ENCODE measurements at places on chromosomes 11 and 22.

- DNase-seq = no peak
Observed at GRCh38 chr11:70742553-70743291, 344.4 kb downstream of the CTTN start.

DNA sequence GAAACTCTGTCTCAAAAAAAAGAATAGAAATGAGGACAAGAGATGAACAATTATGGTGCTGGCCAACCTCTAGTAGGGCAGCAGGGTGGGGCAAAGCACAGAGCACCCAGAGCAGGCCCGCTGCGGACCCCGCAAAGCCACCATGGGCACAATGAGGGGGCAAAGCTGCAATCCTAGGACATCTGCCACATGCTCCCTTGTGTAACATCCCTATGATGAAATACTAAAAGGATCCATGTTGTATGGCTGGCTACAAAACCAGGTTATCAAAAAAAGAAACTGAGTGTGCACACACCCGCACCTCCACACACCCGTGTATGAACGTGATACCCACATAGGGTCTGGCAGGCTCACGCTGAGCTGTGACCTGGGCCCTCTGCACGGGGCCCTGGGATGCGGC is 7.4 kb downstream of the ATP5MGL start:
- DNase-seq = no peak

DNA sequence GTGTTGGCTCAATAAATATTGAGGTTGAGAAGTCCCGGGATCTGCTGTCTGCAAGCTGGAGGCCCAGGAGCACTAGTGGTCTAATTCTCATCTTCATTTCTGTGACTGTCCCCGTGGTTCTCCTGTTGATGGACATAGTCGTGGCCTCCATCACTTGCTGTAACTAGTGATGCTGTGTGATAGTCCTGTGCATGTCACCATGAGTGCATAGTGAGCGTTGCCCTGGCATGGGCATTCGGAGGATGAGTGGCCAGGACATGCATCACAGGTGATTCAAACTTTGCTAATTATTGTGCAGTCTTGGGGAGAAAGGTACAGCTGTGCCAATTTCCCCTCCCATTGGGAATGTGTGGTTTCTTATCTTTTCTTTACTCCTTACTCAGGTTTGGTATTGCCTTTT is 902.2 kb downstream of the BRD1 start:
- DNase-seq = no peak

DNA sequence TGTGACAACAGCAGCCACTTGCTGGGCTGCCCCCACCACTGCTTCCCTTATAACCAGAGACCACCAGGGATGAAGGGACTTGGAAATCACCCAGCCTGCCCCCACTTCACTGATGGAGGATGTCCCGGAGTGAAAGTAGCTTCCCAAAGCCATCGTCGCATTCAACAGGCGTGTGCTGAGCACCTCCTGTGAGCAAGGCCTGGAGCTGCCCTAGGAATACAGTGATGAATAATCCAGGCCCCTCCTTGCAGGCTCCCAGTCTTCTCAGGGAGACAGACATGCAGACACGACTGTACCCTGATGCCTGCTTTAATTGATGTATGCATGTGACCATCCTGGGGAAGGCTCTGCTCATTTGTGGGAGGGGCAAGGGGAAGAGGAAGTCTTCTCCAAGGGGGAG is 22.6 kb downstream of the PTPN5 start:
- no peak for DNase-seq

- no peak for DNase-seq
Observed at GRCh38 chr11:129428557-129428956, 52.9 kb downstream of the BARX2 start.

- no peak for DNase-seq
Observed at GRCh38 chr11:13883042-13883441, 79.5 kb upstream of the SPON1 start.

GRCh38 chr11:95917193-95918036 is 6.5 kb downstream of the MTMR2 start:
- DNase-seq = no peak

- no peak for DNase-seq
Observed at GRCh38 chr22:22110548-22111266, 128.1 kb upstream of the TOP3B start.

DNA sequence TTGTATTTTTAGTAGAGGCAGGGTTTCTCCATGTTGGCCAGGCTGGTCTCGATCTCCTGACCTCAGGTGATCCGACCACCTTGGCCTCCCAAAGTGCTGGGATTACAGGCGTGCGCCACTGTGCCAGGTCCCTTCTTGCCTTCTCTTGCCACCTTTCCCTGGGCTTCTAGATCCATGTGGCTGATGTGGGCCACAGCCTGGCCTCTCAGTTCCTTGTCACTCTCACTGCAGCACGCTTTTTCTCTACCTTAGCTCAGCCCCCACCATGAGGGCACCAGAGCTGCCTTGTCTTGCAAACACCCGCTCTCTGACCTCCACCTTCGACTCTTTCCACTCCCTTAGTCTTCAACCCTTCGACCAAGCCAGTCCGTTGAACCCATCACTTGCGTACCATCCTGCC is 7.5 kb downstream of the CAPN1 start:
- no peak for DNase-seq

DNA sequence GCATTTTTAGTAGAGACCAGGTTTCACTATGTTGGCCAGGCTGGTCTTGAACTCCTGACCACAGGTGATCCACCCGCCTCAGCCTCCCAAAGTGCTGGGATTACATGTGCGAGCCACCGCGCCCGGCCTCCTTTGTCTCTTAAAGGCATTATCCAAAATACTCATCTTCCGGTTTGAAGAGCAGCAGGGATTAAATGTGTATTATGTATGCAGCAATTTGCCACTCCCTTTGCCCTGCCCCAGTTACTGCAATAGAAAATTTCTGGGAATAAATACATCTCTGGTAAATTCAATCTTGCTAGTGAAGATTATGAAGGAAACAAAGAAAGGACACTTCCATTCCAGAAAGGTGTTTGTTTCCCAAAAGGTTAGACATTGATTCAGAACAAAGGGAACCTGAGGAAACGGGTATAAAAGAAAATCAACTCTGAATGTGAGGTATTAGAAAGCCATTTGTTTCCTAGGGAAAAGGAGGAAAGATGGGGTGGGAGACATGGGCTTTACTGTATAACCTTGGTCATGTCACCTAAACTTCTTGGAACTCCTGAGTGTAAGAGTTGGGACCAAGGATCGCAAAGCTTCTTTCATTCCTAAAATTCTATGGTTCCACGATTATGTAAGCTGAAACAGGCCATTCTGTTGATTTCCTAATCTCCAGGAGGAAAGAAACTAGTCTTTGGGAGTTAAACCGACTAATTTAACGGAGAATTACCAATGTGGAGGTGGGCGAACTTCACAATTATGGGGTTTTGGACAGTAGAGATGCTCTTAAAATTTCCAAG is 959 bp upstream of the HIPK3 start:
- no peak for DNase-seq
